ENCODE measurements at places on chromosomes 16 and 17.

- DNase-seq, result no peak
Measured at GRCh38 chr16:35173295-35173694, 1713.9 kb downstream of the TP53TG3F start.

- DNase-seq, result no peak
Measured at GRCh38 chr17:1005361-1005946, 8.5 kb downstream of the TIMM22 start.

DNA sequence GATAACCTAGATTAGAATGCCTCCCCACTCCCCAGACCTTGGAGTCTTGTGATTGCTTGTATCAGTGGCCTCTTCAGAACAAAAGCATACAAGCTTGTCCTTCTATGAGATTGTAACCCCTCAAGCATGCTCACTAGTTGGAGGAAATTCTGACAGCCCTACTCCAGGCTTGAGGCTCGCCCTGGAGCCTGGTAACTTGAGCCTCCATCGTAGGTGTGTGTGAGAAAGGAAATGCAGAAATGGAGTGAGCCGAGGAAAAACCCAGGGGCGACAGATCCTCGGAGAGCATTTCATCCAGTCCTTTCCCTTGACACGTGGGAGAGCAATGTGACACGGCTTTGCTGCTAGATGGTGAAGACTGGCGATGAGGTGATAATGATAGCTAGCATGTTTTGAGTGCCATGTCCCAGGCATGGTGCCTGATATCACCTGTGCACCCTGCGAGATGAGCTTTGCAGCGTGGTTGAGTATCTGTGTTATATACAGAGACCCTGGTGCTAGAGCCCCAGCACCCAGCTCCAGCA is 31.2 kb downstream of the GNAO1 start:
- no peak for DNase-seq

- no peak for DNase-seq
Measured at GRCh38 chr17:9860851-9861250, 35.1 kb downstream of the GLP2R start.

GRCh38 chr17:40112191-40112711 is 9.5 kb upstream of the MSL1 start:
- no peak for DNase-seq

Data from stimulated activated CD4-positive, alpha-beta T cell treated with anti-CD3 and anti-CD28 coated beads, Interleukin-1b, Interleukin-23, amount 100 ng/mL, for 24 hours (primary cell).